AG04450 (cell line): ENCODE measurements at places on chromosomes 1 and 21.

DNA sequence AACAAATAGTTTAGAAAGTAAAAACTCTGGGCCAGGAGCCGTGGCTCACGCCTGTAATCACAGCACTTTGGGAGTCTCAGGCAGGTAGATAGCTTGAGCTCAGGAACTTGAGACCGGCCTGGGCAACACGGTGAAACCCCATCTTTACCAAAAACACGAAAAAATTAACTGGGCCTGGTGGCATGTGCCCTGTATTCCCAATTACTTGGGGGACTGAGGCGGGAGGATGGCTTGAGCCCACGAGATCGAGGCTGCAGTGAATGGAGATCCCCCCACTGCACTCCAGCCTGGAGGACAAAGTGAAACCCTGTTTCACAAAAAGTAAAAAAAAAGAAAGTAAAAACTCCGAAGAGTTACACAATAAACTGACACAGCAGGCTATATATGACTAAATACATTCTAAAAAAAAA is 10.6 kb downstream of the CEP170 start:
- DNase-seq = no peak

DNA sequence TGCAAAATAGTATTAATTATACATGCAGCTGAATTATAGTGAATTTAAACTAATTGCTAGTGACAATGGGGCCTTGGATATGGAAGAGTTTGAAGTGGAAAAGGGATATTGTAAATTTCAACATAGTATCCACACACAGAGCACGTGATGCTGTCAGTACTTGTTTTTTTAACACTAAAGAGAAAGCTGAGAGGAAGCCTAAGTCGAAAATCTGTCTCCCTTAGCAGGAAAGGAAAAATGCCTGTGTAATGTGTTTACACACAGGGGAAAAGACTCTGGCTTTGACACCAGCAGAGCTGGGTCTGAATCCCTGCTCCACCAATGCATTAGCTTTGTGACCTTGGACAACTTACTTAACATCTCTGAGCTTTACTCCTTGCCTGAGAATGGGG is 42.6 kb downstream of the PCSK9 start:
- DNase-seq = no peak

DNA sequence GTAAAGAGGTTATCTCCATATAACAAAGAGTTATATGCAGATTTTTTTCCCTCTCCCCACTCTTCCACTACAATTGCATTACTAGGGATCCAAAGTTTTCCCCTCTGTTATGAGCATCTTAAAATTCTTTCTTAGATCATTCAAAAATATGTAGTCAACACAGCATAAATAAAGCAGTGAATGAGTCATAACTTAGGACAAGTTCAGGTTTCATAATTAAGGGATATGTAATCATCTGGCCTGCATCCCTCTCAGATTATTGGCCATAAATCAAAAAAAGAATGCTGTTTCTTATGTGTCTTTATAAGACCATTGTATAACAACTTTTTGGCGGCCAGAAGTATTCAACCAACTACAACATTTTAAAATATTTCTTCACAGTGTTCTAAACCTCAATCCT is 1526.1 kb downstream of the KCNT2 start:
- DNase-seq = no peak

- no peak for DNase-seq
These were observed 190.7 kb upstream of the KIAA0040 start for GRCh38 chr1:175383239-175383638.

GRCh38 chr1:213054733-213055591 is 3.9 kb downstream of the RPS6KC1 start:
- DNase-seq = no peak
